Stimulated activated CD4-positive, alpha-beta T cell treated with anti-CD3 and anti-CD28 coated beads, Interleukin-1b, Interleukin-23, amount 100 ng/mL, for 1 hour (primary cell): ENCODE measurements at places on chromosomes 2 and 18.

- no peak for DNase-seq
Observed at GRCh38 chr2:96131152-96131812, 7.0 kb downstream of the ASTL start.

DNA sequence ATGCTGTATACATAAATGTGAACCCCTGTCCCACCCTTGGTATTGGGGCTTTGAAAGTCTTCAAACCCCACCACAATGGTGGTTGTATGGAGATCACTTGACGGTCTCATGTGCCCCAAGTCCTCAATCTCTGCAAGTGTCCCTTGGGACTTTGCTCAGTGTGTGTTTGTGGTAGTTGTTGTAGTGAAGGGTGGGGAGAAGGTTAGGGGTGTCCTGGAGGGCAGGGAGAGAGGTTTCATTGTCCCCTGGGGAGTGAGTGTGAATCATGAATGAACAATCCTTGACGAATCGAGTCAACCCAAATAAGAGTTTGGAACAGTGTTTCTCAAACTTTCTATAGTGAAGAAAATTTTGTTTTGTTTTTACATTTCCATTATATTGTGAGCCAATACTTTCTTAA is 28.1 kb downstream of the COL4A3 start:
- no peak for DNase-seq

DNA sequence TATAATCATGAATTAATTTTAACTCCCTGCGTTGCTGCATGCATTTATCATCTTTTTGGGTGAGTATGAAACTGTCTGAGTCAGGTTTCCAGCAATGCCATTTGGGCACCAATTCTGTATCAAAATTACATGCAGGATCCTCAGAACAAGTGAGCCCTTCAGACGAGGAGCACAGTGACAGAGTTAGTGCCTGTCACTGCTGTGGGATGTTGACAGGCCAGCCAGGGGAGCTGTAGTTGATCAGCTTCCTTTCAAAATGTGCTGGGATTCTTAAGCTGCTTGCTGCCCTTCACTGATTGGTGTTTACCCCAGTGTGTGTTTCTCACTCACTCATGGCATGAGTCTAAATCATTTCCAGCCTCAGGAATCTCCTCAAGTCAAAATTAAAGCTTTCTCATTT is 109.2 kb downstream of the TPGS2 start:
- no peak for DNase-seq

- no peak for DNase-seq
Observed at GRCh38 chr2:175854129-175854528, 147.9 kb downstream of the LNPK start.

- no peak for DNase-seq
Observed at GRCh38 chr18:25230658-25231326, 121.2 kb downstream of the ZNF521 start.

DNA sequence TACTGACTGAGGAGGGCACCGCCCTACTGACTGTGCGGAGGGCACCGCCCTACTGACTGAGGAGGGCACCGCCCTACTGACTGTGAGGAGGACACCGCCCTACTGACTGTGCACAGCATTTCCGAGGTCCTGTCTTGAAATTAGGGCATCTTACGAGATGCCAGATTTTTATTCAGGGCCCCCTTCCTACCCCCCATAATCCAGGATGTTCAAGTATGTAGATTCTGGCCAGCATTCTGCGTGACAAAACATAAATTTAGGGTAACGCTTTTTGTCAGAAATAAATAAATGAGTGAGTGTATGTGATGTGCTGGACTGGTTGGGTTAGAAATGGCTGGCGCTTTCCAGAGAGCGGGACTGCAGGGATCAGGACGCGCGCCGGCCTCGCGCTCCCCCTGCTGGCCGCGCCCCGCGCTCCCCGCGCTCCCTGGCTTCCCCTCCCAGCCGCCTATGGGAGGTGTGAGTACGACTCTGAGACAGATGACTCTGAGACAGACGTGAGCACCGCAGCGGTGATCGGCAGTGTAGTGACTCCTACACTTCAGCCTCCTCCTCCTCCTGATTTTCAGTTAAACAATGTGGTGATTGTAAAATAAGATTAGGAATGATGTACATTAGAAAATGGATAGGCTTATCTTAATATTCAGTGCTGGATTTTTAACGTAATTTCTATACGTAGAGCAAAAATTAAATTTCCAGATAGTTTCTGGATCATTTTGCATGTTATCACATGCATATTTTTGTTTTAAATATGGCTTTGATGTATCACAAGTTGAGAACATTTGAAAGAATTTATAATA is 149.2 kb upstream of the NFATC1 start:
- peak; percentile 48 for DNase-seq

- DNase-seq: no peak
Observed at GRCh38 chr2:116145031-116145430, 1669.5 kb upstream of the DDX18 start.

- DNase-seq: no peak
Observed at GRCh38 chr2:64442277-64442676, 11.7 kb upstream of the LGALSL start.

- no peak for DNase-seq
Observed at GRCh38 chr2:52269696-52270485, 1238.0 kb upstream of the NRXN1 start.

GRCh38 chr2:101380376-101380775 is 6.9 kb downstream of the CREG2 start:
- no peak for DNase-seq

- no peak for DNase-seq
Observed at GRCh38 chr2:38147333-38148121, 71.6 kb upstream of the CYP1B1 start.

DNA sequence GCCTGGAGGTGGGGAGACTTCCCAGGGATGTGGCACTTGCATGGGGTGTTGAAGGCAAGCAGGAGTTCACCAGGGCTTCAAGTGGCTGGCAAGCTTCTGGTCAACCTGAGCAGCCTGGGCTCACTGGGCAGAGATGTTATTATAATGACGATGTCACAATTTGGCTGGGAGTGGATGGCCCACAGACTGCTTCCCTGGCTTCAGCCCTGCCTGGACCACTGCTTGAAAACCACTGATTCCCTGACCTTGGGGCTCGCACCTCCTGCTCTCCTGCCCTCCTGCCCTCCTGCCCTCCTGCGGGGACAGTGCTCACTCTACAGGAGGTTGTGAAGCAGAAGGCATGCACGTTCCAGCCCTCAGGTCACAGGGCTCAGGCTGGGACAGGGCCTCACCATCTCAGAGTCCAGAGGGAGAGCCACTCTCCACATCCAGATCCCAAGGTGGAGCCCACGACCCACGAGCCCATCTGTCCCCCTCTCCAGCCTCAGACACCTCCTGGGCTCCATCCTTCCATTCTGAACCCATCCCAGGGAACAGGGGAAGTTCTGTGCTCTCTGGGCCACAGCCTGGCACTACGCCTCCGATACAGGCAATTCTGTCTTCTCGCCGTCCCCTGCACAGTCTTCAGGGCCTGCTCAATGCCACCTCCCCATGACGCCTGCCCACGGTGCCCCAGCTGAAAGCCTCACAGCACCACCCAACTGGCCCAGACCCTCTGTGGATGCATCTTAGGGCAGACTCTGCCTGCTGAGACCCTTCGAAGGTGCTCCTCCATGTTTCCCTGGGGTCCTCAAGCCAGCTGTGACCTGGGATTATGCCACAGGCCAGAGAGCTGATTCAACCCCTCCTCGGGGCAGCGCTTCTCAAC is 241.6 kb upstream of the RAB6C start:
- DNase-seq: no peak

DNA sequence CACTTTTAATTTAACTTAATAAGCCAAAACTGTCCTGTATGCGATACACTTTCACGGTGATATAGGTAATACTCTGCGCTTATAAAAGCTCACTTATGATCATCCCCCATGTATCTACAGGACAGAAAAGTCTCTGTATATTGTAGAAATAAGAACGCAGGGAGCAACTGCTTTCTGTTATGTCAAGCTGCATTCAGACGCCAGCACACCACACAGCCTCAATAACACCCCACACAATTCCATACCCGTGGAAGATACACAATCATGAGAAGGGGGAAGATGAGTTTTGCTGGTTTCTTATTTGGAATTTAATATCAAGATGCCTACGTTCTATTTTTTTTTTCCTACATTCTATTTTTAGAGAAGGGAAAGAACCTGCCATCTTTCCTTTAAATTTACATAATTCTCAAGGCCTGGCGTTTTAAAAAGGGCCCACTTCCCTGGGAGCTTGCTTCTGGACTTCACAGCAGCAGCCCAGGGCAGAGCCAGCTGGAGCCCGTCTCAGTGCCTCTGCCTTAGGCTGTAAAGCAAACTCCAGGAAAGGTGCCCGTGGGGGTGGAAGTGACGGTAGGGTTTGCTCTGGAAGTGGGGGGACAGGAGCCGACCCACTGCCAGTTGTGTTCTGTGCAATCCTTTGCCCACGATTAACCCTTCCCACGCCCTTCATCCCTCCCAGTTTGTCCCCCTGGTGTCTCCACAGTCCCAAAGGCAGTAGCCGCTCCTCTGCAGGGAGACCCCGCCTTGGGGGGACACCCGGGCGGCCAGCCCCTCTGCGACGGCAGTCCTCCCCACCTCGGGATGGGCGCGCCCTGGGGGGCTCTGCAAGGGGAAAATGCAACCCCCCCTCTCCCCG is 5.3 kb downstream of the PTGR3 start:
- no peak for DNase-seq

GRCh38 chr2:99753505-99753904 is 263.7 kb upstream of the REV1 start:
- no peak for DNase-seq

DNA sequence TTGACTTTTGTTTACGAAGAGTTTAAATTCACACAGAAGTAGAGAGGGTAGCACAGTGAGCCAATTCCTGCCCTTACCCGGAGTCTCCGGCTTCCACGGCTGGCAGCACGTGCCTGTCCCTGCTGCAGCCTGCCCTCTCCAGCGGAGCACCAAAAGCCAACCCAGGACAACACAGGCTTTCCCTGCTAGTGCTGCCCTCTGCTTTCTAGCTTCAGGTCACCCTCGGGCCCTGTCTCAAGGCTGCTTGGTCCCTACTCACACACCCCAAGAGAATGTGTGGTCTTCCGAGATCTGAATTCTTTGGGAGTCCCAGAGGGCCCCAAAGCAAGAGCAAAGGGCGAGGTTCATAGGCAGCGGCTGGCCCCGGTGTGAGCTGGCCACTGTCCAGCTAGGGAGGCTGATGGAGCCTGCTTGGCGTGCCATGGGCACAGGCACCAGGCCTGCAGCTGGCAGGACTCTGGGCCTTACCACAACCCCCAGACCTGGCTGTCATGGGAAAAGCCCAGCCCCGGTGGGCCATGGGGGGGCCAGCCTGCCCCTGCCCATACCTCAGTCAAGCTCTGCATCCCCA is 7.0 kb upstream of the HS6ST1 start:
- DNase-seq: no peak

DNA sequence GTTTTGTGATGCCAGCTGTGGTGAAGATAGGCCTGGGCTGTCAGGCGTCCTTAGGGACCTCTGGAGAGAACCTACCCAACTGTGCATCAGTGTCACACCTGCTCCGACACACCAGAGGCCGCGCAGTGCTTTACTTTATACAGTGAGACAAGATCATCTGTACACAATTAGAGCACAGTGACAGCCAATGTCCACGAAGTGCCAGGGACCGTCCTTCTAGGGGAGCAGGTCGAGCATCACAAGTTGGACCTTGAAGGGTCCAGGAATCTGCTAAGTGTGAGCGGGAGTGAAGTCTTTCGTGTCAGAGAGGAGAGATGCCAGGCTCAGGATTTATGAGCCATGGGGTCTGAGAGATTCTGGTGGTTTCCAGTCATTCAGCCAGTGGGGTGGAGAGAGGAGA is 104.2 kb downstream of the TMEM18 start:
- no peak for DNase-seq

DNA sequence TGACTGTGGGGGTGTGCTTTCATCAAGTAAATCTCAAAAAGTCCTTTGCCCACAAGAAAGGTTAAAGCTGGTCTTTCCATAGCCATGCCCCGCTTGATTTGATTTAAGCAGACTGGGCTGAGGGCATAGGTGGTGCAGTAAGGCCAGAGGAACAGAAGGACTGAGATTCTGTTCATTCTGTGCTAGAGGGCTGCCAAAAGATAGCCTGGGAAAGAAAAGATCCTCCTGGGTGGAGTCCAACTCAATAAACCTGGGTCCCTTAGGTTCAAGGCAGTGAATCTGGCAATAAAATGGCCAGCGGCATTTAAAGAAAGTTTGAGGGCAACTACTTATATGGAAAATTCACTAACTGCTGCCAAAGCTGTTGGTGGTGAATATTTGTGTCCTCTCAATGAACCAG is 59.2 kb upstream of the MAP3K20 start:
- DNase-seq: no peak

- no peak for DNase-seq
Observed at GRCh38 chr2:164523726-164524125, 97.6 kb downstream of the GRB14 start.

- DNase-seq: no peak
Observed at GRCh38 chr2:113826346-113827285, 63.3 kb upstream of the ACTR3 start.

GRCh38 chr2:238936162-238937052 is 88.5 kb downstream of the TWIST2 start:
- no peak for DNase-seq

DNA sequence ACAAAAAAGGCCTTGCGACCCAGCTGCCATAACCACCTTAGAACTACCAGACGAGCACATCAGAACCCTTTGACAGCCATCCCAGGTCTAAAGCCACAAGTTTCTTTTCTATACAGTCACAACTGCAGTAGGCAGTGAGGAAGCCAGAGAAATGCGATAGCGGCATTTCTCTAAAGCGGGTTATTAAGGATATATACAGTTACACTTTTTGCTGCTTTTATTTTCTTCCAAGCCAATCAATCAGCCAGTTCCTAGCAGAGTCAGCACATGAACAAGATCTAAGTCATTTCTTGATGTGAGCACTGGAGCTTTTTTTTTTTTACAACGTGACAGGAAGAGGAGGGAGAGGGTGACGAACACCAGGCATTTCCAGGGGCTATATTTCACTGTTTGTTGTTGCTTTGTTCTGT is 48.8 kb downstream of the FEZ2 start:
- DNase-seq: no peak

DNA sequence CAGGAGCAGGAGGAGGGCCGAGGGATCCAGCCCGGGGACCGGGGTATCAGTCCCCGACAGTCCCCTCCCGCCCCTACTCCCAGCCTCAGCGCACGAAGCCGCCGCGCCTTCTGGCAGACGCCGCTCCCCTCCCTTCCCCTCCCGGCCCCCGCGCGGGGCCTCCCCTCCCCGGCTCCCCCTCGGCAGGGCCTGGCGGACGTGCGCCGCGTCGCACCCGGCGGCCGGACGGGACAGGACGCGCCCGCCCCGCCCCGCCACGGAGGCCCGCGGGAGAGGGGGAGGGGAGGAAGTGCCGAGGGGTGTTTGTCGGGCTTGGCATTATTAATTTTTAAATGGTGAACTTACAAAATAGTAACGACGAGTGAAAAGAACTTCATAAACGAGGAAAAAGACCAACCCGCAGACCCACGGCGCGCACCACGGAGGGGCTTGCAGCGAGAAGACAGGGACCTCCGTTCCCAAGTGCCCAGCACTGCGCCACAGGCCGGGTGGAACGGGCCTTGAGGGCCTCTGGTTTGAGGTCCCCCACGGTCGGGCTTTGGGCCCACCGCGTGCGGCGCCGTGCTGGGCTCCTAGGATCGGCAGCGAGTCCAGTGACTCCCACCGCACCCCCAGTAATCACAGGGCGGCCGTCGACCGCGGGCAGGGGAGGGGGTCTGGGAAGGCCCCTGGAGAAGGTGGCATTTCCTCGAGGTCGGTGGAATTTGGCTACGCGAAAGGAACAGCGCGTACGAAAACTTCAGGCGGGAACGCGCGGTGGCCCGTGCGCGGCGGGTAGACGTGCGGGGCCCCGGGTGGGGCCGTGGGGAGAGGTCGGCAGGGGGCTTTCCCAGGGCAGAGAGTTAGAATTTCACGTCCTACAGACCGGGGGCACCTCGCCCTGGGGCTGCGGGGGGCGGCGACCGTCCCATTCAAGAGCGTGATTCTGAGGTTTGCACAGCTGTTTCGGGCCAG is 954 bp upstream of the CTDSP1 start:
- no peak for DNase-seq
